GM23248 (cell line): ENCODE measurements at places on chromosomes 7 and 10.

GRCh38 chr7:150411606-150412005, 32.5 kb downstream of the ZNF775 start:
- no peak for DNase-seq

- DNase-seq = no peak
Measured at GRCh38 chr10:121573538-121573941, 24.7 kb downstream of the FGFR2 start.

- no peak for DNase-seq
Measured at GRCh38 chr10:75935240-75935639, 503.8 kb downstream of the LRMDA start.

DNA sequence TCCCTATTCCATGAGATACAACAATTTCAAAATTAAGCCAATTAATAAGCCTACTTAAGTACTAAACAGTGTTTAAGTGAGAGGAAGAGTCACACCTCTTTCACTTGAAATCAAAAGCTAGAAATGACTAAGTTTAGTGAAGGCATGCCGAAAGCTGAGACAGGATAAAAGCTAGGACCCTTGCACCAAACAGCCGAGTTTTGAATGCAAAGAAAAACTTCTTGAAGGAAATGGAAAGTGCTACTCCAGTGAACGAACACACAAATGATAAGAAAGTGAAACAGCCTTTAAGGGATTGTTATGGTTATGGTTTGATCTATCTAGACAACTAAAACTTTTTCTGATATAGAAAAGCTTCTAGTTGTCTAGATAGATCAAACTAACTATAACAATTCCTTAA, 135.4 kb upstream of the KMT2E start:
- no peak for DNase-seq

GRCh38 chr10:11757454-11757820, 15.3 kb downstream of the ECHDC3 start:
- DNase-seq = peak; percentile 88

- no peak for DNase-seq
Measured at GRCh38 chr10:98881789-98882188, 353.9 kb downstream of the HPSE2 start.

DNA sequence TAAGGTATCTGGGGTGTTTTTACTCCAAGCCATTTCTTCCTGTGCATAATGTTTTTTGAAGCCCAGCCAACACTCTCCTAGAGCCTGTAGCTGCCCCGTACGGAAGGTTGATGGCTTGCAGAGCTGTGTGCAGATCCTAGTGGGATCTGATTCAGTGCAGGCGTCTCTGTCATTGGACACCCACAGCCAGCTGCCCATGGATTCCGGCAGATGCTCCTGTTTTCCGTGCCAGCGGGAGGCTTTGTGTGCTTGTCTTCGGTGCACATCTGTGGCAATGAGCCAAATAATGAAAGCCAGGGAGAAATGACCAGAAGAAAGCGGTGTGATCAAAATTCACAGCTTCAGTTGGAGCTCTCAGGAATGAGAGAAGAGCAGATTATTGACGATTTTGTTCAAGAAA, 426.4 kb downstream of the TYW1 start:
- DNase-seq = no peak

GRCh38 chr10:31756729-31757110, 171.9 kb downstream of the ARHGAP12 start:
- no peak for DNase-seq

DNA sequence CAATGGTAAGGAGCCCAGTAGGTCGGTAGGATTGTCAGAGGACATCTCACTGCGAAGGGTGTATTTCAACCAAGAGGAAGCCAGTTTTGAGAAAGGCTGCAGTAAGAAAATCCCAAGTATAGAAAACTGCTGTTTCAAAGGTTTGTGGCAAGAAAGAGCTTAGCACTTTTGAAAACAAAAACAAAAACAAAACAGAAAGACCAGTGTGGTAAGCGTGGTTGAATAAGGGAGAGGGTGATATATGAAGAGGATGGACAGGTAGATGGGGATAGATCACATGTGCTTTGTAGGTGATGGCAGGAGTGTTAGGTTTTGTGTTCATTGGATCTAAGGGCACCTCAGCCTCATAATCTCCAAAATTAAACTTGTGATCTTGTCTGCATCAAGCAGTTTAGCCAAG, 141.6 kb upstream of the WNT16 start:
- no peak for DNase-seq

DNA sequence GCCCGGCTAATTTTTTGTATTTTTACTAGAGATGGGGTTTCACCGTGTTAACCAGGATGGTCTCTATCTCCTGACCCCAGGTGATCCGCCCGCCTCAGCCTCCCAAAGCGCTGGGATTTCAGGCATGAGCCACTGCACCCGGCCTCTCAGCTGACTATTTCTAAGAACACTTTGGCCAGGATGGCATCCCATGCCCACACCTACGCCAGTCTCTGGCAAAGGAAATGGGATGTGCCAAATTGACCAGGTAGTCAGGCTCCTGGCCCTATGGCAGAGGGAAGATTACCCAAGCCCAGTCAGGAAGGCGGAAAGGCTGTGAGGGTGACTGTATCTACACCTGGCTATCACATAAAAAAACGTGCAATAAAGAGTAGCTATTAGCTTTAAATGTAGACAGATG, 94.1 kb upstream of the DUSP5 start:
- no peak for DNase-seq

DNA sequence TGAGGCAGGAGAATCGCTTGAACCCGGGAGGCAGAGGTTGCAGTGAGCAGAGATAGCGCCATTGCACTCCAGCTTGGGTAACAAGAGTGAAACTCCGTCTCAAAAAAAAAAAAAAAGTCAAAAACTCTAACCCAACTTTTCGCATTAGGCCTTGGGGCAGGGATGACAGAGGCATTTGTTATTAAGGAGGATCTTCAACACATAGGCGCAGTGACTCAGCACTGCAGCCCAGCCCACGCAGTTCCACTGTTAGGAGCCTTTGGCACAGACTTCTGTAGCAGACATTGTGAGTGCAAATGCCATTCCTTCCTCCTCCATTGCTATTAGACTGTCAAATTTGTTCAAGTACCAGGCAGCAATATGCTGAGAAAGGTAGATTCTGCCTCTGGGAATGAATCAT, 43.1 kb upstream of the KLHL7 start:
- peak; percentile 90 for DNase-seq

DNA sequence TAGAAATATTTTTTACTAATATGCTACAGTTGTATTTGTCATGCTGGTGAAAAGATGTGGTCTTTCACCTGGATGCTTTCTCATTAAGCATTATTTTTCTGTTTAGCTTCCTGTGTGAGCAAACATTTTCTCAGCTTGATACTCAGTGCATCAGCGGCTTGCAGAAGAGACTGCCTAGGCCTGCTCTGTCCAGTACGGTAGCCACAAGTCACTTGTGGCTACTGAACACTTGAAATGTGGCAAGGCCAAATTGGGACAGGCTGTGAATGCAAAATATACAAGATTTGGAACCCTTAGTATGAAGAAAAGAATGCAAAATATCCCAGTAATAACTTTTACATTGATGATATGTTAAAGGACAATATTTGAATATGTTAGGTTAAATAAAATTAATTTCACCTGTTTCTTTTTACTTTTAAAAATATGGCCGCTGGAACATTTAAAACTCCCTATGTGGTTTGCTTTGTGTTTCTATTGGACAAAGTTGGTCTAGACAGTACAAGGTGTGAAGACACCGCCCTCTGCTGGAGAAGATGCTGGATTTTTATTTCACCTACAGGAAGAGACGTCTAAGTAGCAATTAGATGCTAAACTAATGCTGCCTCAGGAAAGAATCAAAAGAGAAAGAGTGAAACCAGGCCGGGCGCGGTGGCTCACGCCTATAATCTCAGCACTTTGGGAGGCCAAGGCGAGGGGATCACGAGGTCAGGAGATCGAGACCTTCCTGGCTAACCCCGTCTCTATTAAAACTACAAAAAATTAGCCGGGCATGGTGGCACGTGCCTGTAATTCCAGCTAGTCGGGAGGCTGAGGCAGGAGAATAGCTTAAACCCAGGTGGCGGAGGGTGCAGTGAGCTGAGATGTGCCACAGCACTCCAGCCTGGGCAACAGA, 5.3 kb downstream of the SRGN start:
- peak; percentile 84 for DNase-seq

- no peak for DNase-seq
Measured at GRCh38 chr10:25614652-25615051, 319.4 kb upstream of the MYO3A start.

DNA sequence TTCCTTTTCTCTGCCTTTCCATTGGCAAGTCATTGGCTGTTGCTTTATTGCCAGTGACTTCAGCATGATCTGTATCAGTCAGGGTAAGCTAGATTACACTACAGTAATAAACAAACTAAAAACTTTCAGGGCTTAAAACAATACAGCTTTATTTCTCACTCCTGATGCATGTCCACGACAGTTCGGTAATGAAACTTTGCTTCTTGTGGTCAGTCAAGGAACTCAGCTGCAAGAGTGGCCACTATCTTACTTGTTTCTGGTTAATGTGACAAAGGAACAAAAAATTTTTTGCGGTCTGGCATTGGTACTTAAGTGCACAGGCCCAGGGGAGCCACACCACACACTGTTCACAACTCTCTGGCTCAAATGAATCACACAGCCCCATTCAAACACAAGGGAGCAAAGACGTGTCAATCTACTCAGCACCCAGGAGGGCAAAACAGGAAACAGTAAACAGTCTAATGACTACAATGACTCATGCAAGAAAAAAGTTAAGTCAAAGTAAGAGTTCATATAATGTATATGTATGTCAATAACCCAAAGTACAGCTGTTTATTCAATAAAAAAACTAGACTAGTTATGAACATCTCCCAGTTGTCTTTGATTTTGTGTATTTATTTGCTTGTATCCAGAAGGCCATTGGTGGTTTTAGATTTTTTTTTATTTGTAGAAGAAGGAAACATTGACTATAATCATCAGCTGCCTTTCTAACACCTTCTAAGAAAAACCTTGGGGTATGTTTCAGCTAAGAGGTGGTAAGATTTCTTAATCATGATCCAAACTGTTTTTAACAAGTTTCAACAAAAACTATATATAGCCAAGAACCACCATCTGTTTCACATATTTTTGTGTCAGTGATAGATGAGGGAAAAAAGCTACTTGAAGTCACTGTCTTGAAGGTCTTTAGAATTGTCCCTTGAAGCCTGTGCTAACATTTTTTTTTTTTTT, 134.4 kb upstream of the FAM3C start:
- DNase-seq = peak; percentile 95

- peak; percentile 43 for DNase-seq
Measured at GRCh38 chr10:75632805-75633462, 201.5 kb downstream of the LRMDA start.

DNA sequence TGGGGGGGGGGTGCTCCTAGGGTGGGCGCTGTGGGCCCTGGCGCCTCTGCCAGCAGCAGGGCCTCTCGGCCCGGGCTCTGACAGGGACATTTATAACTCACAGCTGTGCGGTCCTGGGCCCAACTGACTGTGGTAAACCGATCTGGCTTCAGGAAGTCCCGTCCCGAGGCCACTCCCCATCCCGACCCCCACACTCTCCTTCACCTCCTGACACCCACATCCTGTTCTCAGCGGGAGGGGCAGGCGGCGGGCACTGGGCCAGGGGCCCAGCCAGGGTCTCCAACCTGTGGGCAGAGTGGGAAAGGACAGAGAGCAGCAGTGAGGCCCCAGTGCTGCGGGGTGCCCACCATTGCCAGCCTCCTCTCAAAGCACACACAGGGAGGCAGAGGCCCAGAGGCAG, 69.1 kb downstream of the ZMIZ1 start:
- no peak for DNase-seq

DNA sequence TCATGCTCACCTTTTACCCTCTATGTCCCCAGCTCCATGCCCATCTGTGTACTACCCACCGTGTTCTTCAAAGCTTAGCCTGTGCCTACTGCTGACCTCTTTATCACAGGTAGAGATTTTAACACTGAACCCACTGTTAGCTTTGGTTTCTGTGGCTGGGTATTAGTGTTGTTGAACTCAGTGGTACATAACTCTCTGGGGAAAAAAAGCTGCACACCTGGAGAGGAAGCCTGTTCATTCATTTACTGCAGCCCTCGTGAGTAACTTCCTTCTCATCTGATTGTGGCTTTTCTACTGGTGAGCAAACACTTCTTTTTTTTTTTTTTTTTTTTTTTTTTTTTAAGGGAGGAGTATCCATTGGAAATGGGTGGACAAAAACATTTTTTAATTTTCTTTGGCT, 326.3 kb downstream of the CCSER2 start:
- DNase-seq = no peak

DNA sequence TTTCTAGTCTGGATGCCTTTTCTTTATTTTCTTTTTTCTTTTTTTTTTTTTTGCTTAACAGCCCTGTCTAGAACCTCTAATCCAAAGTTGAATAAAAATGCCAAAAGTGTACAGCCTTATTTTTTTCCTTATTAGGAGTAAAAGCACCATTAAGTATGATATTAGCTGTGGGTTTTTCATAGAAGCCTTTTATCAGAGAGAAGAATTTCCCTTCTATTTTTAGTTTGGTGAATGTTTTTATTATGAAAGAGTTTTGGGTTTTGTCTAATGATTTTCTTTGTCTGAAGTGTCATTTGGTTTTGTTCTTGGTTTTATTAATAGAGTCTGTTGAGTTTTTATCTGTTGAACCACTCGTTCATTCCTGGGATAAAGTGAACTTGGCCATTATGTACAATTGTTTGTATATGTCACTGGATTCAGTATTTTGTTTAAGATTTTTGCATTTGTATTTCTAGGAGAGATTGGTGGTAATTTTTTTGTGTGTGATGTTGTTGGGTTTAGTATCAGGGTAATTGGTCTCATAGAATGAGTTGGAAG, 49.5 kb downstream of the PALS2 start:
- DNase-seq = no peak

DNA sequence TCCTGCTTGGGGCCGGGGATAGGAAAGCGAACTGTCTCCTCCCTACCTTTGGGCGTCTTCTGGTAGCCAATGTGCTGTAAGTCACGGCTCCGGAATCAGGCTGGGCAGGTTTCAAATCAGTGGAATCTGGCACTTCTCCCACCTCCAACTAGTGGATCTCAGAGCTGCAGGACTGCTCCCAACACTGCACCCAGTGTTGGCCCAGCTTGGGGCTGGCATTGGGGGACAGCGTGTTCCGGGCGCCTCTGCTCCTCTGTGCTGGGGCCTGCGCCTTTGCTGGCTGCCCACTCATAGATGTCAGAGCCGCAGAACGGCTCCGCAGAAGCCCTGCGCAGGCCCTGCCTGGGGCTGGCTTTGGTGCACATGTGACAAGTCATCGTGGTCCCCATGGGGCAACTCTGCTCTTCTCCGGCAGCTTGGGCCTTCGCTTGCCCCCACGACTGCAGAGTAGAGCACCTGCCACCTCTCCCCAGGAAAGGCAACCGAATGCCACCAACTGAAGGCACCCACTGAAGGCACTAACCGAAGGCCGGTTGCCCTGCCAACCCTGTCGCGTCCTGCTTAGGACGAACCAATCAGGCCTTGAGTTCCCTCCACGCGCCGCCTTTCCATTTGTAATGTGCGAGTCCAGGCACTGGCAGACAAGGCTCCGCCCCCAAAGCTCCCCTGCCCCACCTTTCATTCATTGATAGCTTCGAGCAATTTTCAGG, 85.5 kb upstream of the ABI1 start:
- no peak for DNase-seq

DNA sequence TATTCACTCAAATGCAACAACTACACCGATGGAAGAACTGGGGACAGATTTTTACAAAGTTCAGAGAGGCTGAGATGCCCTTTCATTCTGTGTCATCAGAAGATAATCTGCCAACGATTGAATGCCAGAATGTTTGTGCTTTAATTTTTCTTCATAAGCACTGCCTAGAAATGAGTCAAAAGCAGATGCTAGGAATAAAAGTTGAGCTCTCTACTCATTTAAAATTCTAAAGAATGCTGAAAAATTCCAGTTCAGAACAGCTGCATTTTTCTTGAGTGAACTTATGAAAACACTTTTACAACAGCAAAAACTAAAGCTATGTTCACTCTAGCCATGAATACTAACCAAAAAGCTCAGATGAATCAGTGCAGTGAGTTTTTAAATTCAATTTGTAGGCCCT, 22.3 kb upstream of the FAM133B start:
- peak; percentile 75 for DNase-seq
